ENCODE measurements at places on chromosomes 6 and 20.

DNA sequence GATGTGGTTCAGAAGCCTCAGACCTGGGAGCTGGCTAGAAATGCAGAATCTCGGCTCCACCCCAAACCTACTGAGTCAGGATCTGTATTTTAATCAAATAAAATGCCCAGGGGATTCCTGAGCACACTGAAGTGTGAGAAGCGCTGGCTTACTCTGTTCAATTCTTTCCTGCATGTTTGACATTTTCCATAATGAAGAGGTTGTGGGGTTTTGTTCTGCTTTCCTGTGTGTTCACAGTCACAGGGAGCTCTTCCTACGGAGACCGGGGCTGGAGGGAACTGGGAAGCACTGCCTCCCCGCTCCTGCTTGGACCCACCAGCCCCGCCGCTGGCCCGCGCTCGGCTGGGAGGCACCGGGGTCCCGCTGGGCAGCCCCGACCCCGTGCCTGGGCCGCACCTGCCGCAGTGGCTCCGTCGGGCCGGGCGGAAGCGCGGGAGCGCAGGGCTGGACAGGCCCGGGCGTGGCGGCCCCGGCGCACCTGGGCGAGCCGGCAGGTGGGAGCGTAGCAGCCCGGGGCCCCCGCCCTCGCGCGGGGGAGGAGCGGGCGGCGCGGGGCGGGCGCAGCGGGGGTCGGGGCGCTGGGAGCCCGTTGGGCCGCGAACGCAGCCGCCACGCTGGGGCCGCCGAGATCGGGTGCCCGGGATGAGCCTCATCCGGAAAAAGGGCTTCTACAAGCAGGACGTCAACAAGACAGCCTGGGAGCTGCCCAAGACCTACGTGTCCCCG lies at the start of gene MAPK13:
MAPK13 (plus strand) TSS at position 573 of the 726 bp plus-strand sequence; CDS start at position 643, 70 bp downstream.
- DNase-seq = peak; percentile 6

GRCh38 chr20:5910186-5910585 lies 40.1 kb downstream of the TRMT6 start:
- no peak for DNase-seq

- no peak for DNase-seq
Observed at GRCh38 chr6:105982761-105983540, 103.2 kb upstream of the PRDM1 start.

GRCh38 chr6:125863023-125863422 lies 72.3 kb downstream of the NCOA7 start:
- no peak for DNase-seq

GRCh38 chr6:125528621-125529041 lies 220.8 kb upstream of the HEY2 start:
- DNase-seq = no peak

DNA sequence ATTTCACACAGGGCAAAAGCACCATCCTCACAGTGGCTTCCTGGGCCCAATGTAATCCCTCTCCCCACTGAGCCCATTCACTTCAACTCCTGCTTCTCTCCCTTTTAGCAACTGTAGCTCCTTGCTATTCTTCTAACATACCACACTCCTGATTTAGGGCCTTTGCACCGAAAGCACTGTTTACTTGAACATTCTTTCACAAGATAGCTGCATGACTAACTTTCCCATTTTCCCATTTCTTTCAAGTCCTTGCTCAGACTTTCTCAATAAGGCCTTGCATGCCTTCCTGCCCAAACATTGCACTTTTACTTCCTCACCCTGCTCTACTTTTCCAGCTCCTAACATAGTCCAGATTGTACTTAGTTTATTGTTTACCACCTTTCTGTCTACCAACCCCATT lies 73.0 kb downstream of the SHPRH start:
- no peak for DNase-seq

GRCh38 chr6:65569505-65569904 lies 137.5 kb downstream of the EYS start:
- DNase-seq = no peak

DNA sequence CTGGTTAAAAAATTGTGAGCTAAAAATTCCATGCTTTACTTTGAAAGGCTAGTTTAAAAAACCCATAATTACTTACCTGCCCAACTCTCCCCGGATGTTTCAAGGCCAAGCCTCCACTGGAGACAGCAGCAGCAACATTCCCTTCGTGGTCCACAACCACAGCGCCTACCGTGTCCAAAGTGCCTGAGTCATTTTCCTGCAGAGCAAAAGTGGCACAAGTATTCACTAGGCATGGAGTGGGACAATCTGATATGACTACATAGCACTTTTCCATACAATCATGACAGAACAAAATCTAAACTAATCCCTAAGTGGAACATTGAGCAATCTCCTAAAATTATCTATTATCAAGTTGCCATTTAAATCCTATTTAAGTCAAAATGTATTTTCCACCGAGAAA lies 104.8 kb downstream of the TASP1 start:
- no peak for DNase-seq

- DNase-seq = peak; percentile 28
Observed at GRCh38 chr20:49245921-49246740, 26.9 kb downstream of the DDX27 start.

DNA sequence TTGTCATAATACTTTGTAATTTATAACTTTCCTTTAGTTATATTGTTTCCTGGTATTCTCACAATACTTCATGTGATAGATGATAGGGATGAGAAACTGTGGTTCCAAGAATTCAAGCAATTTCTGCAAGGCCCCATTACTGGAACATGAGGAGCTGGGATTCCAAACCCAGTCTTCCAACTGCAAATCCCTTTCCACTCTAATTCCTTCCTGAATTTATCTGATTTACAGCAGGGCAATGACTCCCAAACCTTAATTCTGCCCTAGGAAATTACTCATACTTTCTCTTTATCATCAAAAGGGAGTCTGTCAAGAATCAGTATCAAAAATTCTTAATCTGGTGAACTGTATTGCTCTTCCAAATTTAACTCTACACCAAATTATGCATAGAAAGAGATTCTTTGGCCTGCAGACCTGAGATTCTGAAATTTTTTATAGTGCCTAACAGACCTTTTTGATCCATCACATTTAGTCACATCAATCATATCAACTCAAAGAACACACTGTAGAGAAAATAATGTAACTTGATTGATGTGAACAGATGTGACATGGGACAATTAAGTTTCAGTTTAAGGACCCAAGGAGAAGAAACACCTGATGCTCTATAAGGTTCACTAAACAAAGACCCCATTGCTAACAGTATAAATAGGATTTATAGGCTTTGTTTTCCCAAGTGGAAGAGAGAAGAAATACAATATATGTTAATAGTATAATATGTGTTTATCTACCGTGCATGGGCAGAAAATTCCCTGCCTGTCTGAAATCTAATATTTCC lies 41.5 kb upstream of the GJA1 start:
- DNase-seq = no peak

GRCh38 chr20:10115021-10115420 lies 80.2 kb downstream of the ANKEF1 start:
- no peak for DNase-seq

Measured in WERI-Rb-1 (cell line).